ENCODE measurements at places on chromosomes 1 and 21.

DNA sequence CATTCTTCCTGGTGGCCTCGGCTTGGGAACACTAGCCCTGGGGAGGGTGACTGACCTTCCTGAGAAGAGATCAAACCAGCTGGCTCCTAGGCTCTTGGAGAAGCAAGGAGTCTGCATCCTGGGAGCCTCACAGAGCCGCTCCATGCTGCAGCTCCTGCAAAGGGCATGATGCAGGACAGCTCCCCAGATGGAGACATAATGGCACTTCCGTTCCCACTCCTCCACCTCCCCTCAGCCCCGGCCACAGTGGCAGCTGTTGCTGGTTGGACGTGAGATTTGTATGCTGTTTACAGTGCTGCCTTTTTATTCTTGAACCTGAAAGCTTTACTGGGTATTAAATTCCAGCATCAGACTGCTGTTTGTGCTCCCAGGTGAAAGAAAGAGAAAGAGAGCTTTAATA is 83.7 kb upstream of the CTTNBP2NL start:
- DNase-seq: no peak

DNA sequence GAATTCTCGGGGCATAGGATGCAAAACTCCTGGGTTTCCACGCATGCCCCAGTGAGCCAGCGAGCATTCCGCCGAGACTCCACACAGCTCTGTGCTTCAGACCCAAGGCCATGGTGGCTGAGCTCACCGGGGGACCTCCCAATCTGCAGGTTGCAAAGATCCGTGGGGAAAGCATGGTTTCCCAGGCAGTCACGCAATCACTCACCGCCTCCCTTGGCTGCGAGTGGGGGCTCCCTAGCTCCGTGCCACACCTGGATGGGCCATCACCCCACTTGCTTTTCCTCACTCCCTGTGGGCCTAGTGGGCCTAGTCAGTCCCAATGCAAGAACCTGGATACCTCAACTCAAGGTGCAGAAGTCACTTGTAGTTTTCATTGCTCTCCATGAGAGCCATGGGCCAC is 37.0 kb upstream of the SAMD11 start:
- DNase-seq: no peak

GRCh38 chr21:43997766-43998742 is 14.1 kb upstream of the TRAPPC10 start:
- no peak for DNase-seq

GRCh38 chr1:210446479-210446878 is 117.8 kb downstream of the HHAT start:
- DNase-seq: no peak

DNA sequence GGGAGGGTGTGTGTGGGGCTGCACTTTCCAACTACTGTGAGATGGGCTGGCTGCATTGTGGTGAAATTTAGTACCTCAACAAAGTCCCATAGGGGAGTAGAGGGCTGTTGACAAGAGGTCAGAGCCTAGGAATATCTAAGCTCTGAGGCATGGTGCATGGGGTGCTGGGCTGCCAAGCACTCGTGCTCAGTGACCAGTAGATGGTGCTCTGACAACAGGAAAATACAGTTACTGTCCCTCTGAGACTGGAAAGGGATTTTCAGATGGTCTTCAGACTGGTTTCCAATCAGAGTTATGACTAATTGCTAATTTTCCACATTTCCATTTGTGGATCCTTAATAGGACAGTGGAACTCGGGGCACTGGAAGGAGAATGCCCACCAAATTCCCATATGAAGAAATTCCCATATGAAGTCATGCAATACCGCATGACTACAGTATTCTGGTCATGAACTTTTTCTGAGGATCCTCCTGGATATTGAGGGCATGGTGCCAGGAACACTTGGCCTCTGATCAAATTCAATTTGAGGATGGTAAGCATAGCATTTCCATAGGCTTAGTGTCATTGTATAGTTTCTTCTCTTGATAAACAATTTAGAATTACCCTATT is 4.1 kb upstream of the CACNA1E start:
- peak; percentile 47 for DNase-seq

GRCh38 chr1:2480986-2481364 is 4.9 kb downstream of the PLCH2 start:
- no peak for DNase-seq

DNA sequence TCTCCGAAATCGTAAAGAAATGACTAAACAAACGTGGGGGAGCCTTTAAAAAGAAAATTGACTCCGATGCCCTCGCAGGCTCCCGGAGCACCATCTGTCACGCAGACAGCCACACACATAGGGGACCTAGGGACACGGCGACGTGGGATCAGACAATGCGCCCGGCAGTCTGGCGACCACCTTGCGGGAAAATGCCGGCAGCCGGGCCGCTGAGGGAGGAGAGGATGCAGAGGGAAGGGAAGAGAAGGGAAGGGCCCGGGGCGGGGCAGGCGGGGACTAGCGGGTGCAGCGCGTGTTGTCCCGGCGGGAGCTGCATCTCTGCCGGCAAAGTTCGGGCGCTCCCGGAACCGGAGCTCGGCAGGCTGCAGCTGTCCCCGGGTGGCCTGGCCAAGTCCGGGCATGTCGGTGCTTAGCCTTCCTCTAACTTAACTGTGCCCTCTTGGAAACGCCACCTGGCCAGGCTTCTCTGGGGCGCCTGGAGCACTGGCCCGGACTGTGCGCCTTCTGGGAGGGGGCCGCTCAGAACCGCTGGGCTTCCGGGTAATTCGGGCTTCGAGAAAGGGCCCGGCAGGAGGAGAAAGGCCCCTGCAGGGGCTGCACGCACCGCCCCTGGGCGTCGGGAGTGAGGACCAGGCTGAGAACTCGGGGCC is 1.8 kb downstream of the NHLH2 start:
- DNase-seq: no peak

GRCh38 chr1:237303929-237304328 is 261.9 kb downstream of the RYR2 start:
- DNase-seq: no peak

- peak; percentile 72 for DNase-seq
These were observed at the start of gene KCNC4 for GRCh38 chr1:110209715-110210603. TSS of gene KCNC4 (plus strand) at chr1:110210314. CDS start at chr1:110211500, 1,186 bp downstream.

GRCh38 chr1:74160046-74160445 is 37.9 kb downstream of the LRRIQ3 start:
- no peak for DNase-seq

GRCh38 chr1:116708255-116708900 is 40.8 kb upstream of the IGSF3 start:
- no peak for DNase-seq

- no peak for DNase-seq
These were observed 23.1 kb upstream of the OR10J4 start for GRCh38 chr1:159408862-159409400.

- DNase-seq: no peak
These were observed 15.3 kb downstream of the GABPA start for GRCh38 chr21:25750085-25750484.

DNA sequence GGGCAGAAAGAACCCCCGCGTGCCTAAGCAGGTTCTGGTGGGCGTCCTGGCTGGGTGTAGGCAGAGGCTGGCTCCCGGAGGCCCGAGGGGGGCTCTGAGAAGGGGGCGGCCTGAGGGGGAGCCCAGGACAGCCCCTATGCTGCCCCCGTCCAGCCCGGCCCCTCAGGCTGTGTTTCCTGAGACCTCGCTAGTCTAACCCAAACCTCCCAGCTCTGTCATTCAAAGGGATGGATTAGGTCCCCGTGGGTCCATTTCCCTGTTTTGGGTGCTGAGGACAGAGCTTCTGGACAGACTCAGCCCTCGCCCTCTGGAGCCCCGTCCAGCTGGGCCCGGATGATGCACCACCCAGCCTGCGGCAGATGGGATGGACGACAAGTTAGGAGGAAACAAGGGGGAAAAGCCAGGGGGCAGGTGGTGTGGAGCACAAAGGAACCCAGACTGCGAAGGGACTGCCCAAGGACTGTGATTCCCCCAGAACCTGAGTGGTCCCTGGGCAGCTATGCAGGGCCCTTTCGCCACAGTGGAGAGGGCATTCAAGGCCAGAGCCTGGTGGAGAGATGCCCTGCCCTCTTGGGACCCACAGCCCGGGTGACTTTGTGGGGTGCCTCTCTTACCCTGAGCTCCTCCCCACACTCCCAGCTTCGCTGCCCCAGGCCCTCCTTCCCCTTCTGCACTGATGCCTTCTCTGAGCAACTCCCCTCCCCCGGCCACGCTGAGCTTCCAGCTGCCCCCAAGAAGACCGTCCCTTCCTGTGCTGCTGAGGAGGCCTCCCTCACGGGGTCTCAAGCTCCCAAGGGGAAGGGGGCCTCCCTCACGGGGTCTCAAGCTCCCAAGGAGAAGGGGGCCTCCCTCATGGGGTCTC is 2.8 kb downstream of the HES4 start:
- no peak for DNase-seq

- DNase-seq: peak; percentile 92
These were observed 14.7 kb downstream of the MTHFR start for GRCh38 chr1:11790880-11791715.

- DNase-seq: no peak
These were observed 131.5 kb downstream of the MAST2 start for GRCh38 chr1:45934947-45935346.

- DNase-seq: no peak
These were observed 3.5 kb downstream of the PTCH2 start for GRCh38 chr1:44839576-44839975.

- DNase-seq: peak; percentile 69
These were observed 6.2 kb upstream of the ANKRD35 start for GRCh38 chr1:145891587-145892485.

- no peak for DNase-seq
These were observed 8.0 kb downstream of the TIE1 start for GRCh38 chr1:43308635-43309404.

DNA sequence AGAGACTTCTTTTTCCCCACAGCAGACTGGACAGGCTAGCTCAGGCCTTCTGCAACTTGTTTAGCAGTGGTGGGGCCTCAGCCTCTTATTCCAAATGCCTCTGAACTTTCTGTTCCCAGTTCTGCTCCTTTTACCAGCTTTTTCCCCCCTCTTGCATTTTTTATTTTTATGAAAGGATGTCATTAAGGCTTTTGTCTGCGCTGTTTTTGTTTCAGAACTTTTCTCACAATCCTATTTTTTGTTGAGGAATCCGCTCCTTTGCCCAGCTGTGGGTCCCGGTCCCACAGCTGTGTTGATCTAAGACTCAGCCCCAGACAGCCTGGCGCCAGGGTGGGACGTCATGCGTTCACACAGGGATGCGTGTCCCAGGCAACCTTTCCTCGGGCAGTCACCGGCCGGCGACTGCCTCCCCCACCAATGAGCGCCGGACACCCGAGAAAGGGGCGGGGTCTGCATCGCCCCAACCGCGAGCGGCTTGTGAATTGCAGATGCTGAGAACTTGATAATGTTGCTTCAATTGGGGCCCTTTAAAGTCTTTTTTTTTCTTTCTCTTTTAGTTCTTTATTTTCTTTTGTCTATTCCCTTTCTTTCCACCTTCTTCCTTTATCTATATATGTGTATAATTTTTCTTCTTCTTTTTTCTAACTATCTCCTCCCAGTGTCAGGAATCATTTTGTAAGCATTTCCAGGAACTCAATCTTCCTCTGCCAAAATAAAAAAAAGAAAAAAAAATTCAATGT is 3.0 kb upstream of the ID3 start:
- DNase-seq: peak; percentile 82

DNA sequence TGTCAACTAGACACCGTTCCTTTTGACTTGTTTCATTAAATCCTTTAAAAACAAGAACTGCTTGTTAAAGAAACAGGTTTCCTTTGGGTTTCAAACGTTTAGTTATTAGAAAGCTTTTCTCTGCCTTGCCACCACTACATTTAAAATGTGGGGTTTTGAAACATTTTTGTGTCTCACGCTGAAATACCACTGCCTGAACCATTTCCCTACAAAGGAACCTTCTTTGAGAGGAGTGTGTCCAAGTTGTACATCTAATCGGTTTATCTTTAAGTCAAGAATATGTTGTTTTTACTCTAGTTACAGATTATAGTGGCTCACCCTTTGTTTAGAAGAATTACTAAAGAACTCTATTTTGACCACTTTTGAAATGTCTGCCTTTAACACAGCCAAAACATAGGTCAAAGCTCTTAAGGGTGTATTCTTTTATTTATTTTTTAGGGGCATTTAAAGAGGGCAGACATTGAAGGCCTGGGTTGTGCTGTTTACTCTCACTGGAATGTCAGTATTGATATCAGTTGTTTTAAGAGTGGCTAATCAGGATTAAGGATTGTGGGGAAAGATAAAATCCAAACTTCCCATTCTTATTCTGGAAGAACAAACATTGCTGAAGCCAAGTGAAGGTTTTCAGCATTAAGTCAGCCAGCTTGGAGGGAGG is 143.4 kb downstream of the GALNT2 start:
- DNase-seq: no peak

DNA sequence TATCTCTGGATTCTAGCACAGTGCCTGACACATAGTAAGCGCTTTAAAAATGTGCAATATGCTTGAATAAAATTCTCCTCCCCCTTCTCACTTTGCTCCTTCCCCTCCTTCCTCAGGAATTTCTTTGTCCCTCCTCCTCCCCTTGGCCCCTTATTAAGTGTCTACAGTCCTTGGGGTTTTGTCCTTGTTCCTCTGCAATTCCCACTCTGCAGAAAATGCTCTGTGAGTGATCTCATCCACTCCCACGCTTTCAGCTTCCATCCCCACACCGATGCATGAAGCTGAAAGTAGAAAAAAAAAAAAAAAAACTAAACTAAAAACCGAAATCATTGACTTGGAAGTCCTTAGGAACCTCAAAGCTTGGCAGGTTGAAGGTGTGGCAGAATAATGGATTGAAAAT is 273.6 kb downstream of the RRAGC start:
- DNase-seq: no peak

GRCh38 chr1:24952413-24952841 is 22.4 kb upstream of the RUNX3 start:
- no peak for DNase-seq

GRCh38 chr1:84669831-84670230 is 20.4 kb downstream of the SSX2IP start:
- DNase-seq: no peak

- DNase-seq: no peak
These were observed 231.3 kb downstream of the FOXD2 start for GRCh38 chr1:47669081-47669585.

DNA sequence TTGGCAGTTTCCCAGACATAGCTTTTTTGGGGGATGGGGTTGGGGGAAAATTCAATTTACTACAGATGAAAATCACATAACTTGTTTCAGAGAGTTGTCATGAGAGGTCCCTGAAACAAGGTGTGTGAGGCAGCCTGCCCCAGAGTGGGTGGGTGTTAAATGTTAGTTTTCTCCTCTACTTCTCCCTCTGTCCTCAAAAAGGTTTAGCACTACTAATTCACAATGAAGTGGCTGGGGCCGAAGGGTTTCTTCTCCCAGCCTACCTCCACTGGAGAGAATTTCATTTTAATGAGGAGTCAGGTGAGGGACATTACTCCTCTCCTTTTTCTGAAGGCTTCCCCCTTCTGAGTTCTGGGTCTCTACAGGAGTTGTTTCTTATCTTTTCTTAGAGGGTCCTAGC is 103.3 kb downstream of the C1orf94 start:
- no peak for DNase-seq
